ENCODE measurements at places on chromosomes 5 and 9.

- no peak for DNase-seq
Measured at GRCh38 chr5:89308606-89309040, 425.6 kb upstream of the MEF2C start.

DNA sequence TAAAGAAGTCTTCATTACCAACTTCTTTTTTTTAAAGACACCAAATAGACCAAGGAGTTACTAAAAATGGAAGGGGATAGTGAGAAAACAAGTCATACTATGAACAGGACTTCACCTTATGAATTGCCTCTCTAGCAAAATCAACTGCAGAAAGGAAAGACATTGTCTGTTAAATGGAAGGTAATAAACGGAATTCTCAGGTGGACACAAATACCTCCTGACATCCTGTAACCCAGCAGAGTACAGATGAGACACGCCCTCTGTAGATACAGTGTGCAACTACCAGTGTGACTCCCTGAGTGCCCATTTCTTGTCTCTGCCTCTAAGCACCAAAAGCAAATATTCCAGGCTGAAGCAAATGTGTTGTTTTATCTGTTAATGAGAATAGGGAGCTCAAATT lies 12.2 kb upstream of the PLPP1 start:
- DNase-seq = no peak

- no peak for DNase-seq
Measured at GRCh38 chr5:75524071-75524470, 12.4 kb downstream of the POLK start.

DNA sequence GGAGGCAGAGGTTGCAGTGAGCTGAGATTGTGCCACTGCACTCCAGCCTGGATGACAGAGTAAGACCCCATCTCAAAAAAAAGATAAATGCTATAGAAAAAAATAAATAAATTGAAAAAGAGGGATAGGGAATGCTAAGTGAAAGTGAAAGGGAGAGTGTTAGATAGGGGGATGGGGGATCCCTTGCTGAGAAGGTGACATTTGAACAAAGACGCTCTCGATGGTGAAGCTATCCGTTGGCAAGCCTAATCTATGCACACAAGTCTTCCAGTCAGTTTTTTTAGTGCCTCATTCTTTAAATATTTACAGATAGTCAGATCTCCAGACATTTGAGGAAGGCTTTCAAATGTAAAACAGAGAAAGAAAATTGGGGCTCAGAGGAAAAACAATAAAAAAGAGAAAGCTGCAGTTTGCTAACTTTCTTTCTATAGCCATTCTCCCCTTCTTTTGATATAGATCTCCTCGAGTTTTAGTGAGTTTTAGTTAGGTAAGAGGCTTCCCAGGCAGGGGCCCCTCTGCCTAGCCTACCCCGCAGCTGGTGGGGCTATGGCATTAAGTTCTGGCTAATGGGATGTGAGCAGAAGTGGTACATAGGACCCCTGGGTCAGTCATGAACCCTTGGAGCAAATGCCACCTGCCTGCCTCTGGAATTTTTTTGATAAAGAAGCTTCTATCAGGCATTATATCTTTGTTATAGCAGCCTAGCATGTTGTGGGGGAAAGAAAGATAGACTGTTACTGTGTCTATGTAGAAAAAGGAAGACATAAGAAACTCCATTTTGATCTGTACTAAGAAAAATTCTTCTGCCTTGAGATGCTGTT lies 12.0 kb downstream of the GLRX start:
- no peak for DNase-seq

- no peak for DNase-seq
Measured at GRCh38 chr9:93963969-93964368, 8.8 kb upstream of the BARX1 start.

GRCh38 chr9:127074561-127075548 lies 47.6 kb downstream of the ANGPTL2 start:
- DNase-seq = no peak

DNA sequence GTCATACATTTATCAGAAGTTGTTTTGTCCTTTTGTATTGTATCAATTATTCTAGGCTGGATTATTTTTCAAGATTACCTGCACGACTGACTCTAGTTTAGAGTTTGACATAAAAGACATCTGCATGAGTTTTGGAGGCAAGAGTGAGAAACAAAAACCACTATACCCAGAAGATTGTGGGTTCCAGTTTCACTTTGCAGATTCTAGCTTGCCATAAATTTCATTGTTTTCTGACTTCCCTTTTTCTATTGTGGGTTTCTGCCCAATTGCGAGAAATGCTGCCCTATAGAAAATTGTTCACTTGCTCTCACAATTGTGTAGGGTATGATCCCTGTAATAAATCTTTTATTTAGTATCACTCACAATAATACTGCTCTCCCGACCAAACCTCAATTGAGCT lies 1043.4 kb upstream of the CDH10 start:
- no peak for DNase-seq

GRCh38 chr9:121085661-121086060 lies 10.9 kb downstream of the CNTRL start:
- DNase-seq = no peak

DNA sequence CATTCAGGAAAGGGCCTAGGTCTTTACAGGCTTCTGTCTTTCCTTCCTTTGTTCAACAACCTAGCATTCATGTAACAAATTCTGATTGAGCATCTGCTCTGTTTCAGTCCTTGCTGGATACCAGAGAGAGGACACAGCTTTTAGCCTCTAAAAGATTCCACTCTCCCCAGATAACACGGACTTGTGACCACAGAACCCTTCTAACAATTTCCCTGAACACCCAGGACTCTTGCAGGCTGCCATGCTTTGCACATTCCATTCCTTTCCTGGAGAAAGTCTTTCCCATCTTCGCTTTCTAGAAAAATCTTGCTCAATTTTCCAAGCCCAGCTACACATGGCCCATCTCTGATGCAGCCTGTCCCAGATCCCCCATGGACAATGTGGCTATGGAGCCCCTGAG lies 310.9 kb downstream of the ACTL7B start:
- DNase-seq = no peak

- DNase-seq = peak; percentile 22
Measured at GRCh38 chr5:154756009-154756867, 1.1 kb downstream of the LARP1 start.

DNA sequence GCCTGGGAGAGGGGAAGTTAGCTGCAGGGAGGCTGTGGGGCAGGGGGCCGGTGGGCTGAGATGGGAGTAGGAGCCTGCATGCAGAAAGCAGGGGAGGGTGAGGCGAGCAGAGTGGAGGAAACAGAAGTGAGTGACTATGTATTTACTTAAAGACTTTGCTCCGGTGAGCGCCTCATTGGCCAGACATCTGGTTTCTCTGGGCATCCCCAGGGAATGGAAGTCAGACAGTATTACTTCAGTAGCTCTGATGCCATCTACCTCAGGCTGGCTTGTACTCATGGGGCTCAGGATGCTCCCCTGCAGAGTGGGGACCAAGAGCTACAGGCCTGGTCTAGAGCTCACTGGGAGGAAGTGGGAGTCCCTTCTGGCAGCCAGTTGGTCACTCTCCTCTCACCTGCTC lies 78.2 kb upstream of the ARAP3 start:
- DNase-seq = no peak

DNA sequence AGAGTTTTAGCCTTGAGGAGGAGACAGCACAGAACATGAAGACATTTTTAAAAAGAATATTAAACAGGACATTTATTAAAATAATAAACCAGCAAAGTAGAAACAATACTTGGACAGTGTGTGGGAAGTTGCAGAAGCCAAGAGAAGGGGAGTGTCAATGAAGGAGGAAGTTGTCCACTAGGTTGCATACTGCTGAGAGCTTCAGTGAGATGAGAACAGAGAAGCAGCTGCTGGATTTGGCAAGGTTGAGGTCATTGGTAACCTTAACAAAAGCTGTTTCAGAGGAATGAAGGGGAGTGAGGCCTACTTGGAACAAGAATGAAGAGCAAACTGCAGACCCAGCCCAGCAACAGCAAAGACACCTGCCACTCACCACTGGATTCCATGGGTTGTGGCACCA lies 11.4 kb downstream of the BHMT start:
- no peak for DNase-seq

GRCh38 chr5:151697452-151697851 lies 10.7 kb upstream of the SPARC start:
- DNase-seq = no peak

GRCh38 chr9:69121155-69122081 lies 52.7 kb upstream of the TJP2 start:
- DNase-seq = no peak

- DNase-seq = no peak
Measured at GRCh38 chr5:35417040-35417439, 186.8 kb upstream of the PRLR start.

GRCh38 chr9:8570776-8571175 lies 771.2 kb upstream of the DMAC1 start:
- no peak for DNase-seq

DNA sequence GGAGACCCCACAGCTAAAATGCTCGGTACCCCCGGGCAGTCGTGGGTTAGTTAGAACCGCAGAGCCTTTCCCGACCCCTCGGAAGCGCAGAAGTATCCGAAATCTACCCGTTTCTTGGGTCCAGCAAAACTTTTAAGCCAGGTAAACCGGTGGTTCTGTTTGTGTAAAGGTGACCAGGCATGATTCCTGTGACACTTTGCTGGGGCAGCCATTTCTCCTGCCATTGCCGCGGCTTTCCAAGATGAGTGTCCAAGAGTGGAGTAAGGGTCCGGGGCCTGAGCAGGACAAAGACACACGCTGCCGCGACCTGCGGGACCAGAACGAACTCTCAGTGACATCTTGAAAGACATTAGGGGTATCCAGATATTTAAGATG lies 655 bp downstream of the MARVELD2 start:
- DNase-seq = no peak

GRCh38 chr9:6106711-6107339 lies 91.4 kb upstream of the RANBP6 start:
- no peak for DNase-seq

GRCh38 chr5:59873113-59873512 lies 20.4 kb downstream of the PDE4D start:
- no peak for DNase-seq

DNA sequence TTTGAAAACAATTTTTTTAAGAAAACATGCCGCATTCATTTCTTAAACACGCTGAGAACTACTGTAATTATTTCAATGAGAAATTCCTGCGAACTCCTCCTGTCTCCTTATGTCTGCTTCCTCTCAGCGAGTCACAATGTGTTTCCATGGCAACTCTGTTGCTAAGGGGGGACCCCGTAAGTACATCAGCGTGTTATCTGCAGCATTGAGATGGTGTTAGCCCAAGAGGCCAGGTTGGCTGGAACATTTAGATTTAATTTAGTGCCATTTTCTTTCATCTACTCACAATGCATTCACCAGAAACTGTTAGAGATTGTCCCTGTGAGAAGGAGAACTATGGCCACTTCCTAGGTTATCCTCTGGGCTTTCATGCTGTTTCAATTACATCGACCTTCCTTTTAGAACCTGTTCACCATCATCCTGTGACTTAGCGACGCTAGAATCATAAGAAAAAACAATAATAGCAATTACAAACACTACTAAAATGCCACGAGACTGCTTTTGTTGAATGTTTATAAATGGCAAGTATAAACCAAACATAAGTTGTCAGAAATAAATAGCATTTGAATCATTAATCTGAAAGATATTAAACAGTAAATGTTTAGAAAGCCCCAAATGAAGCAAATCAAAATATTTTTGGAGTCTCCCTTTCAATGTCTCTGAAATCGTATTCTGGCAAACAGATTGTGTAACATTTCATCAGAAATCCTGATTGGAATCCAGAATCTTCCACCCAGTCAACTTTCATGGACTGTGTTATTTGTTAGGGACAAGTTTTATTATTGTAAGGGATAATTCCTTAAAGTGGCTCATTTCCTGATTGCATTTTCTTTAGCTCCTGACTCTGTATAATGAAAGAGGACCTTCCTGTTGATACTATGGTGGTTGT lies 39.7 kb upstream of the SHC3 start:
- DNase-seq = no peak

DNA sequence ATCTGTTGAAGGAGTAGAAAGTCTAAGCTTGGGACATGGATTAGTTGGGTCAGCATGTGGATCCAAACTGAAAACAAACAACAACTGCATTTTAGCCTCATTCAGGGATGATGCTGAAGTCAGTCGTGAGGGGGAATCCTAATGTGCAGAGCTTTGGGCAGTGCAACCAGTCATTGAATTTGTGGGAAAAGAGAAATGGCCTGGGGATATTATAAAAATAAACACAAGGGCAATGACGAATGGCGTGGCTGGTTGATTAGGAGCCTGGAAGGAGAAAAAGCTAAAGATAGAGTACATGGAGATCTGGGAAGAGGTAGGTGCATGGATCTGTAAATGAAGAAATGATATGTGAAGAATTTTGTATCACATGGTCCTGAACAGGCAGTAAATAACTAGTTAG lies 477.6 kb downstream of the TLE1 start:
- no peak for DNase-seq

- no peak for DNase-seq
Measured at GRCh38 chr9:21028466-21028865, 3.0 kb downstream of the HACD4 start.

GRCh38 chr5:142894315-142894714 lies 124.1 kb downstream of the ARHGAP26 start:
- no peak for DNase-seq

DNA sequence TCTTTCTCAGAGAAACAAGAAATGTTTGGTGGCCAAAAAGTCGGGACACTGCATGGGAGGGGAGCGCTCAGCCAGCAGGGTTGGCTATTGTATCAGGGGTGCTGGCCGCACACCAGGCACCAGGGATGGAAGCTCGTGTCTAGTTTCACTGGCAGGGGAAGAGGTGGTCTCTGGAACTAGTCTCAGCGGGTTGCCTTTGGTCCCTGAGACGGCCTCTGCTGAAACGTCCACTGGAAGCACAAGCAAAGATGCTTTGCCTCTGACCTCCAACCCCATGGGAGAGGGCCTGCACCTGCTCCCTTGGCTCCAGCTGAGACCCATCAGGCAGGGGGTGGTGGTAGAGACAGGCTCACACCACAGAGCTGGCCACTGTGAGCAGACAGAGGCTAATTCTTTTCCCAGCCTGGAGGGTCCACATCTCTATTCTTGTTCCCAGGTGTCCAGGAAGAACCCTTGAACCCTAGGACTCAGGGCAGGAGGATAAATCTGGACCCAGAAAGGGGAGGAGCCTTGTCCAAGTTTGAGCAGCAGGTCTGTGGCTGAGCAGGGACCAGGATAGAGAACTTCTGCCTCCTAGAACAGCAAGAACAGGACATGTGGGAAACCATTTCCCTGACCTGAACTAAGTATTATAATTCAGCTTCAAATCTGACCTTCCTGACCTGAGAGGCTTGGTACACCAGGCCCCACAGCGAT lies 102.6 kb downstream of the RGS3 start:
- DNase-seq = no peak

DNA sequence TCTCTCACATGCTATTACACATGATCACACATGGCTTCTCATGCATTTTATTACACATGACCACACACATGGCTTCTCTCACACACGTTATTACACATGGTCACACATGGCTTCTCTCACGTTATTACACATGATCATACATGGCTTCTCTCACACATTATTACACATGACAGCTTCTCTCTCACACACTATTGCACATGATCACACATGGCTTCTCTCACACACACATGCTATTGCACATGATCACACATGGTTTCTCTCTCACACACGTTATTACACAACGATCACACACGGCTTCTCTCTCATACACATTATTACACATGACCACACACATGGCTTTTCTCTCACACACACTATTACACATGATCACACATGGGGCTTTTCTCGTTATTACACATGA lies 954 bp upstream of the SLC45A2 start:
- no peak for DNase-seq
